ENCODE measurements at places on chromosomes 12 and 14. TPM values are rescaled to one million over a fixed set of nuclear protein-coding genes. Genes with fewer than 3 reads are reported as not detected.

The SERPINA5 gene
- total RNA-seq, result not detected

The SYNDIG1L gene
- not detected for total RNA-seq

The SLC6A12 gene
- not detected for total RNA-seq

The RAP1B gene
- 262 TPM for total RNA-seq

The KIF26A gene
- not detected for total RNA-seq

The CLEC14A gene
- 2.8 TPM for total RNA-seq

The ITPR2 gene
- total RNA-seq, result 9.0 TPM

The ARMH4 gene
- 4.4 TPM for total RNA-seq

The RNU7-1 gene
- not detected for total RNA-seq

The SLC22A17 gene
- total RNA-seq, result 6.4 TPM

Data from IMR-90 (cell line).